ENCODE measurements at places on chromosomes 13 and 19. TPM values are rescaled to one million over a fixed set of nuclear protein-coding genes. Genes with fewer than 3 reads are reported as not detected.
A peak's percentile ranks its signal among the peaks of the same experiment; 100 is the strongest.

The CASP14 gene
- not detected for total RNA-seq

DNA sequence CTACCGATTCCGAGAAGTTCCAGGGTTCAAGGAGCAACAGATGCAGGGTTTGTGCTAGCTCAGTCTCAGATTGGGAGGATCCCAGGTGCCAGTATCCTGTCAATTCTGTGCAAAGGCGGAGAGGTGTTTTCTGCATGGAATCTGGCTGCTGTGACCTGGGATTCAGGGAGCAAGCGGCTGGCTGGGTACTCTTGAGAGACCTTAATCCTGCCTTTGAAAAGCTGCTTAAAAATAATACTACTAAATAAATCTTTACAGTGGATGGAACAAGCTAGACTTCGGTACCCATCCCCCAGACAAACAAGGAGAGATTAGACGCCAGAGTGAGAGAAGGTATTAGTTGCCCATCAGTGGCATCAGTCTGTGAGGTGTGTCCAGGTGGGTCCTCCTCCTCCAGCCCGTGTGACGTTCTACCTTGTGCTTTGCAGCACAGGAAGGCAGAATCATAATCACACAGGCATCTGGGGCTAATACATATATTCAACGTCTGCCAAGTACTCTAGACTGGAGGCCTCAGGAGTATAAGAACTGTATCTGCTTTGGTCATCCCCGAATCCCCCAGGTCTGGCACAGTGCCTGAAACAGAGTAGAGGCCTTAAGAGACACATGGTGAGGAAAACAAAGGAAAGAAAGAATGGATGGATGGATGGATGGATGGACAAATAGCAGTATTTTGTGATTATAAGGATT, 230.6 kb downstream of the ZNF536 start:
- DNase-seq: no peak

GRCh38 chr19:28185646-28186045, 1027.3 kb downstream of the UQCRFS1 start:
- DNase-seq: peak; percentile 59

GRCh38 chr13:44197791-44198770, 175.5 kb upstream of the SERP2 start:
- no peak for DNase-seq

The CEACAM7 gene
- total RNA-seq: not detected

DNA sequence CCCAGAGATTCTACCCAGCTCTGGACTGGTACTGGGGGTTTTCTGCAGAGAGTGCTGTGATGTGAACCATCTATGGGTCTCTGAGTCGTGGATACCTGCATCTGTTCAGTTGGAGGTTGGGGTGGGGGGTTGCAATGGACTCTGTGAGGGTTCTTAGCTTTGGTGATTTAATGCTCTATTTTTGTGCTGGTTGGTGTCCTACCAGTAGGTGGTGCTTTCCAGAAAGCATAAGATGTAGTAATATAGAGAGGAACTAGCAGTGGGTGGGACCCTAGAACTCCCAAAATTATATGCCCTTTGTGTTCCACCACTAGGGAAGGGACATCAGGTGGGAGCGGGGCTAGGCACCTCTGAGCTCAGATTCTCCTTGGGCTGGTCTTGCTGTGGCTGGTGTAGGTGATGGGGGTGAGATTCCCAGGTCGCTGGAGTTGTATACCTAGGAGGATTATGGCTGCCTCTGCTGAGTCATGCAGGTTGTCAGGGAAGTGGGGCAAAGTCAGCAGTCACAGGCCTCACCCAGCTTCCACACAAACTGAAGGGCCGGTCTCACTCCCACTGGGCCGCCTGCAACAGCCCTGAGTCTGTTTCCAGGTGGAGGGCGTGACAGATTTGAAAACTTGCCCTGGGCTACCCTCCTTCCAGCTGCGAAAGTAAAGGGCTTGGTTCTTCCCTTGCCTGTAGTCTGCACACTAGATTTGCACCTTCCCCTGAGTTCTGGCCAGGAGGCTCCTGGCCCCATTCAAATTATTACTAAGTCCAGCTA, 573.0 kb upstream of the SLITRK1 start:
- DNase-seq: no peak

DNA sequence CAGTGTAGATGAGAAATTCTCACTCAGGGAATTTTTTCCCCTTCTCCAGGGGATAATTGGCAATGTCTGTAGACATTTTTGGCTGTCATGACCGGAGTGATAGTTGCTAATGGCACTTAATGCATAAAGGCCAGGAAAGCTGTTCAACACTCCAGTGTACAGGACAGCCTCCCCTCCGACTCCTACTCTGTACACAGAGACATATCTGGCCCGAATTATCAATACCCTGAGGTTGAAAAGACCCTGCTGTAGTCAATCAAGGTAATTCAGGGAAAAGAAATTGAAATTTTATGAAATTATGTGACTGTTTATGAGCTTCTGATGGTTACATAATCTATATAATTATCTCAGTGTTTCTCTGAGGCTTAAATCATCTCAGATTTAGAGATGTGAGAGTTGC, 720.7 kb downstream of the OLFM4 start:
- DNase-seq: no peak

DNA sequence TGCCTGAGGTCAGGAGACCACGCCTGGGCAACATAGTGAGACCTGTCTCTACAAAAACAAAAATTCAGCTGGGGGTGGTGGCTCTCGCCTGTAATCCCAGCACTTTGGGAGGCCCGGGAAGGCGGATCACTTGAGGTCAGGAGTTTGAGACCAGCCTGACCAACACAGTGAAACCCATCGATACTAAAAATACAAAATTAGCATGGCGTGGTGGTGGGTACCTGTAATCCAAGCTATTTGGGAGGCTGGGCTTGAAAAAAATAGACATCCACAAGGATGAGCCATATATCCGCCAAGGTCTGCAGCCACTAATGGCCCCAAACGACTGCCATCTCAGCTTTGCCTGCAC, 3.1 kb downstream of the RPS16 start:
- no peak for DNase-seq

The CCL25 gene
- total RNA-seq: not detected

Measured in dorsolateral prefrontal cortex (tissue), 122 donors.